ENCODE measurements at places on chromosomes 7 and 10.

- no peak for DNase-seq
Measured at GRCh38 chr7:34453150-34453549, 204.9 kb upstream of the NPSR1 start.

GRCh38 chr7:43869867-43870240, 537 bp upstream of the MRPS24 start:
- no peak for DNase-seq

DNA sequence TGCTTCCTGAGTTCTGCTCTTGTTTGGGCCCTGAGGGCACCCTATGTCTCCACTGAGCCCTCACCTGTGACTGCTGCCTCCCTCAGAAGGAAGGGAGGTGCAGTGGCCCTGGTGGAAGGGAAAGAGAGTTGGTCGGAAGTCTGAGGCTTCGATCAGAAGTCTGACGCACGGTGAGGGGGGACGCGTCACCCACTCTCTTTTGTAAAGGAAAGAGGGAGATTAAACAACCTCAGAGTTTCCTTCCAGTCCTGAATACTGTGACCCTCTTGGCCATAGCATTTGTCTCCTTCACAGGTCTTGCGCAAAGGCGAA, 31.4 kb upstream of the TRIM8 start:
- DNase-seq, result no peak

- no peak for DNase-seq
Measured at GRCh38 chr7:109782806-109783205, 1213.1 kb downstream of the DNAJB9 start.

GRCh38 chr10:119516381-119517234, 25.9 kb downstream of the RGS10 start:
- DNase-seq, result no peak

GRCh38 chr10:63866747-63867140, 345.5 kb downstream of the REEP3 start:
- no peak for DNase-seq

GRCh38 chr7:2691011-2691707, 3.2 kb downstream of the AMZ1 start:
- no peak for DNase-seq

- DNase-seq, result no peak
Measured at GRCh38 chr7:149007611-149008010, 20.7 kb downstream of the PDIA4 start.

GRCh38 chr10:78207216-78207615, 173.6 kb downstream of the RPS24 start:
- no peak for DNase-seq

- no peak for DNase-seq
Measured at GRCh38 chr10:44293842-44294241, 91.1 kb downstream of the CXCL12 start.

DNA sequence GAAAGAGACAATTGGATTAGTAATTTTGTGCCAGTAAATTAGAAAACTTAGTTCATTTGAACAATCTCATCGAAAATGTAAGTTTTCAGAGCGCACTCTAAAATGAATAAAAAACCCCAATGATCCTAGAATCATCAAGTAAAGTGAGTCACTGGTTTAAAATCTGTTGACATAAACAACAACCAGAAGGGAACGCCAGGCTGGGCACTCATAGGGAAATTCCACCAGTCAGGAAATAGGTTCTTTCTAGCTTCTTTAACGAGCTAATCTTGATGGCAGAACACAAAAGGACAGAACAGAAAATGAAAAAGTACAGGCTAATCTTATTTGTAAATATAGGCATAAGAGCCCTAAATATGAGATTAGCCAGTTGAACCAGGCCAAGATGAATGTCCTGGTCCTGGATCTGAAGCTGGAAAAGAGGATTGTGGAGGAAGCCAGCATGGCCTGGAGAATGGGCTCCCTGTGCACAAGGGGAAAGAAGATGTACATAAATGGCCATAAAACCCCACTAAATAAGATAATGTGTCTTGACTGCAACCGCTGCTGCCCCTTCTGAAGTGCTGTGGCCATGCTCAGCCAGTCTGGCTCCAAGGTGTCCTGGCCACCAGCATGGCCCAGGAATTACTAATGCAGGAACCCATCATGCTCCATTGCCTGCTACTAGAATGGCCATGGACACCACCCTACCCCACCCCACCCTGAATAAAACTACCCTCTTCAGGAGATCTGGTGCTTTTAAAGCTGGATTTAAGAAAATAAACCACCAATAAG, 114.0 kb downstream of the WDFY4 start:
- no peak for DNase-seq

DNA sequence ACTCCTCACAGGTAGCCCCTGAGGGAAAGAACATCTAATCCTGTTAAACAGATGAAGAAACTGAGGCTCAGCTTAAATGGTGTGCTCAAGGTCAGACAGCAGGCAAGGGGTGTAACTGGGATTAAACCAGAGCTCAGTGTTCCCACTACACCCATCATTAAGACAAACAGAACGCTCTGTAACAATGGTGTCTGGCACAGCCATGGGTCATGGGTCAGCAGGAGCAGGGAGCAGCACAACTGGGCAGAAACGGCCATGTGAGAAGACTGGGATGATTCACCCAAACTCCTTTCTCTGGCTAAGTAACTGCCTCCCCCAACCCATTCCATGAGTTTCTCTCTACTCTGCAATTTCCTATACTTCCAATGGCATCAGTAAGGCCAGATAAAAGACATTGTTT, 85.5 kb upstream of the PDE1C start:
- DNase-seq, result no peak

DNA sequence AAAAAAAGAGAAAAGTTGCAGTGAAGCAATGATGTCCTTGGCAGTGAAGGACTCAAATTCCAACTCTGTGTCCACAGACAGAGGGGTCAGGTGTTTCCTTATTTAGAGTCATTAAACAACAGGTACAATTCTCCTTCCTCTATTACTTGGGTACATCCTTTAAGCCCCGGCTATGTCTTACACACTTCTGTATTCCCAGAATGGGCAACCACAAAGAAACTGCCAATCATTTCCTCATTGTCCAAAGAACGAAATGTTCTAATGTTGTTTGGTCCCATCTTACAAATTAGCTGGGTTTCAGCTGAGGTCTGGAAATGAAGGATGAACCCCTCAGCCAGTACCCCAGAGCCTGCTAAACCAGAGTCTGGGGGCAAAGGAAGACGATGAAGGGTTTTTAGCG, 59.5 kb downstream of the GRB10 start:
- DNase-seq, result no peak

DNA sequence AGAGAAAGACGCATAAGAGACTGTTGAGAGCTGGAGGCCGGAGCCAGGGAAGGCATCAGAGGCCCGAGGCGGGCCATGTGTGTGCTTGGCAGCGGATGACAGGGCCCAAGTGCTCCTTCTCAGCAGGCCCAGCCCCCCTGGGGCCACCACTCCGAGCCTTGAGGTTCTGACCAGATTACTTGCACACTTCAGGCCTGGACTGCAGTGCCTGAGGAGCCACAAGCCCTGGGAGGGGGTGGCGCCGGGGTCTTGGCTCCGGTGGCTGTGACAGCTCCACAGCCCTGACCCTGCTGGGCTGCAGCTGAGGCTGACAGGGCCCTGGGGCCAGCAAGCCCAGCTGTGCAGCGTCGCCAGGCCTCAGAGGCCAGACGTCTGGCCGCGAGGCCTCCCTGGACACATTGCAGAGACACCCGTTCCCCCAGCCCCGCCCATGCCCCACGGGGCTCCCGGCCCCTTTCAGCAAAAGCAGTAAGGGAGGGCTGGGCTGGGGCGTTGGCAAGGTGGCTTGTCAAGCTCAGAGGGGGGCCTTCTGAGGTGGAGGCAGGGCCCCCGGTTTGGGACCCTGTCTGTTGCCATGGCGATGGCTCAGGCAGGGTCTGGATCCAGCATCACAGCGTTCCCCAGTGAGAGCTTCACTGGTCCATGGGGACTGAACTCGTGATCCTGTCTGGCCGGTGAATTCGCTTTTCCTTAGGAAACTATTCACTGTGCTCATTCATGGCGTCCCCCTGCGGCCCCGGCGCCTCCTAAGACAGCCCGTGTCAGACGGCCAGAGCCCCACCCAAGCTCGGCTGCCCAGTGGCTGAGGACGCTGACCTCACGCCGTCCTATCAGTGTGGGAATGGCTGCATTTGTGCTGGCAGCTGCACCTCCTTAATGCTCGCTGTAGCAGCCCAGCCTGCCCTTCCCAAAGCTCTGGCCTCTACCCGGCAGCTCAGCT, 5.7 kb downstream of the ELN start:
- no peak for DNase-seq

GRCh38 chr10:104299031-104299904, 30.3 kb downstream of the GSTO2 start:
- DNase-seq, result no peak

DNA sequence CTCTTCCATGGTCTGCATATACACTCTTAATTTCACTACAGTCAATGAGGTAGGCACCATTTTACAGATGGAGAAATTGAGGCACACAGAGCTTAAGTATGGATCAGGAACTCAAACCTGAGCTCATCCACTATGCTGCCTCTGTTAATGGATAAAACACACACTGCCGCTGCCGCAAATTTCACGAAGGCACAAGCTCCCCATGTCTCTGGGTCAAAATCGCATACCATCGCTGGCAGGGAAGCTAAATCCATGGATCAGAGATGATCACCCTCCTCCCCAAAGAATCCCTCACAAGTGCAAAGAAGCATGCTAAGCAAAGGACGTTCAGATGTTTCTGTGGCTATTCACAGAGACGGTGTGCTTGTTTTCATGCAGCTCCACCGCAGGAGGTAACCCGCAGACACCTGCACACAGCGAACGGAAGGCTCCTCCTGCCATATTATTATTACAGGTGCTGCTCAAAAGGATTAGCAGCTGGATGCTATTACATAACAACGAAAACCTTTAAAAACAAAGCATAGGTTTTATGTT, 109.3 kb downstream of the UBE2H start:
- DNase-seq, result no peak

GRCh38 chr10:48289501-48290238, 15.2 kb upstream of the FRMPD2 start:
- DNase-seq, result no peak

DNA sequence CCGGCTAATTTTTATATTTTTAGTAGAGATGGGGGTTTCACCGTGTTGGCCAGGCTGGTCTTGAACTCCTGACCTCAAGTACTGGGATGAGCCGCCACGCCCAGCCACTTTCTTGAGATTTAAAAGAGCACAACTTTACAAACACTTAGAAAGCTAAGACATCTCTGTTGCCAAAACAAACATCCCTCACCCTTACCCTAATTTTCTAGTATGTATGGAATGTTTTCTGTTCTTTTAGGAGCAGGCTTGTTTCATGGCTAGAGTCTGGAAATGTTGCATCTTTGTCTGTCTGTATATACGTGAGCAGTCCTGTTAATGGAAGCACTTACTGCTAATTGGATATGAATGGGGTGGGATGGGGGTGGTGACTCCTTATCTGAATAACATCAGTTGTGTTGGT, 2.9 kb downstream of the OLAH start:
- DNase-seq, result no peak

DNA sequence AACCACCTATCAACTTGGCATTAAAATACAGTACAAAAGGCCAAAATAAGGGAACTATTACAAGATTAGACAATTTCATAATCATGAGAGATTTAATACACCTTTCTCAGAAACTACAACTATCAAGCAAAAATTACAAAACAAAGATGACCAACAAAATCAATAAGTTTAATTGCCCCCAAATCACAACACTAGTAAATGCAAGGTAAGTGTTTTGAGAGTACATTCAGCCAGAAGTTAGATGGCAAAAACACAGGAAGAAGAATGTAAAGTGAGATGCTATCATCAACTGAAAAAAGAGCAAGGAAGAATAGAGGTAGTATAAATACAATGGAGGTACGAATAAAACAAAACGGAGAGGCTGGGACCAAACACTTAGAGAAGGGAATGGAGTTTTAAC, 3.2 kb downstream of the PNPLA8 start:
- DNase-seq, result no peak

DNA sequence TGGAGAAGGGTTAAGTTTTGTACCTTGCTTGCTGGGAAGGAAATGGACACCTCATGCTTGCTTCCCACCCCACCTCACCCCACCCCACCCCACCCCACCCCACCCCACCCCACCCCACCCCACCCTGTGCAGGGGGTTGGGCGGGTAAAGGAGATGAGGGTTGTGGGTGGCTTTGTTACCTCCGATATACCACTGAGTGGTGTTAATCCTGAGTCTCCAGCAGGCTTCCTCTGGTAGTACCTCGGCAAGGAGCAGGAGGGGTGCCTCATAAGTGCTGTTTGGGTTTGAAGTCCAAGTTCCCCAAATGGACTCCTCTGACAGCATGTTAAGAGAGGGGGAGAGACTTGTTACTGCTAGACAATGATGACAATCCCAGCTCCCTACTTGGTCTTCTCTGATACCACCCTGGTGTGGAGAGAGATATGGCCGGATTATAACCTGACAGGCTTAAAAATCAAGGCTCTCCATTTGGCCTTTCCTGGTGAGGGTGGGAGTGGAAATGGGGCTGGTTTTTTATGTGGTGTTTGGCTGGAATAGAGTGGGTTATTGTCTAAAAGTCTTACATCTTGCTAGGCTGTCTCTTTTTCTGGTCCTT, 11.7 kb downstream of the SAMD8 start:
- DNase-seq, result no peak

DNA sequence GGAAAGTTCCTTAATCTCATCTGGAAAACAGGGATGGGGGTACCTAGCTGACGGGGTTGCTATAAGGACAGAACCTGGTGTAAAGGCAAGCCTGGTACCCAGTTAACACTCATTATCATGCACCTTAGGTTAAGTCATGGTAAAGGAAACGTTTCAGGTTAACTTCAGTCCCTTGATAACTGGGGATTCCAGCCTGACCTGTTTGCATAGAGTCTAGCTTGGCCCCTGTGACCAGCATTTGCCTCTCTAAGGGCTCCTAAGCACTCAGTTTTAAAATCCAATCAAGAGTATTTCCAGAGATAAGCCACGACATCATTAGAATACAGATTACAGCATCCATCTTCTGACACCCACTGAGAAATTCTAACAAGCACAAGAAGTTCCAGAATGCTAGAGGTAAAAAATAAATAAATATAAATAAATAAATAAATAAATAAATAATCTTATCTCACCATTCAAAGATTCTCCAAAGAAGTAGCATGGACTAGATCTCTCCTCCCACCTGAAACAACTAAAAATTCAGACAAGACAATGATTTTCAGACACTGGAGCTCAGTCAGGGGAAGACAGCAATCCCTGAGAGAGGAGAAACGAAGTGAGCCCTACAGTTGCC, 184.6 kb downstream of the KCNMA1 start:
- DNase-seq, result no peak

- DNase-seq, result no peak
Measured at GRCh38 chr7:80731281-80731680, 92.8 kb downstream of the CD36 start.

DNA sequence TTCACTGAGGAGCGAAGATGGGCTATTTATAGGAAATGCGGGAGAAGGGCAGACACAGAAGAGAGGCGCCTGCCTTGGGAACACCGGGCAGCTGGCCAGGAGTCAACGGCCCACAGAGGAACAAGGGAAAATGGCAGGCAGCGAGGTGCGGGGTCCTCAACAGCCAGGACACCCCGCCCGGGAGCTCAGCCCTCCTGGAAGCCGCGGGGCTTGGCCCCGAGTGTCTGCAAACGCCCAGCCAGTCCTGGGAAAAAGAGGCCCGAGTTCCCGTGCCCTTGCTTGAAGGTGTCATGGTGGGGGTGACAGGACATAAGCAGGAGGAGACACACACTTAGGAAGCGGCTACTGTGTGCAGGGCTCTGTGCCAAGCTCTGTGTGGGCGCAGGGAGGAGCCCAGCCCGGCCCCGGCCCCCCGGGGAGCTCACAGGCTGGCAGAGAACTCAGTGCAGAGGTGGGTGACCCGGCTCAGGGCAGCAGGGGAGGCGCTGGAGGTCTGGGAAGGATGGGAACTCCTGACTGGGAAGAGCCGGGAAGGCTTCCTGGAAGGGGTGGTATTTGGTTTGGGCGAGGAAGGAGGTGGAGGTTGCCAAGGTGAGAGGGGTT, 79.9 kb downstream of the ELFN1 start:
- DNase-seq, result no peak

GRCh38 chr7:71034243-71034642, 97.7 kb upstream of the GALNT17 start:
- no peak for DNase-seq
